Kidney epithelial cell (primary cell): ENCODE measurements at places on chromosomes 11 and 22. TPM values are rescaled to one million over a fixed set of nuclear protein-coding genes. Genes with fewer than 3 reads are reported as not detected.

Gene C11orf21
- not detected in 2 replicates for total RNA-seq

Gene UBXN1
- total RNA-seq = 289 and 321 TPM in 2 replicates

Gene PLAAT2
- not detected in 2 replicates for total RNA-seq

Gene CD6
- 0.29 and 1.2 TPM in 2 replicates for total RNA-seq

Gene TUB
- 3.3 and 3.6 TPM in 2 replicates for total RNA-seq

GRCh38 chr11:118820412-118821357, 29.7 kb upstream of the DDX6 start:
- DNase-seq = peak; percentile 18

- no peak for DNase-seq
Observed at GRCh38 chr22:43014316-43014868, 557 bp downstream of the PACSIN2 start.

GRCh38 chr11:91810871-91811270, 413.7 kb upstream of the FAT3 start:
- DNase-seq = no peak

GRCh38 chr22:20117633-20118299, 740 bp upstream of the TRMT2A start:
- DNase-seq = no peak

DNA sequence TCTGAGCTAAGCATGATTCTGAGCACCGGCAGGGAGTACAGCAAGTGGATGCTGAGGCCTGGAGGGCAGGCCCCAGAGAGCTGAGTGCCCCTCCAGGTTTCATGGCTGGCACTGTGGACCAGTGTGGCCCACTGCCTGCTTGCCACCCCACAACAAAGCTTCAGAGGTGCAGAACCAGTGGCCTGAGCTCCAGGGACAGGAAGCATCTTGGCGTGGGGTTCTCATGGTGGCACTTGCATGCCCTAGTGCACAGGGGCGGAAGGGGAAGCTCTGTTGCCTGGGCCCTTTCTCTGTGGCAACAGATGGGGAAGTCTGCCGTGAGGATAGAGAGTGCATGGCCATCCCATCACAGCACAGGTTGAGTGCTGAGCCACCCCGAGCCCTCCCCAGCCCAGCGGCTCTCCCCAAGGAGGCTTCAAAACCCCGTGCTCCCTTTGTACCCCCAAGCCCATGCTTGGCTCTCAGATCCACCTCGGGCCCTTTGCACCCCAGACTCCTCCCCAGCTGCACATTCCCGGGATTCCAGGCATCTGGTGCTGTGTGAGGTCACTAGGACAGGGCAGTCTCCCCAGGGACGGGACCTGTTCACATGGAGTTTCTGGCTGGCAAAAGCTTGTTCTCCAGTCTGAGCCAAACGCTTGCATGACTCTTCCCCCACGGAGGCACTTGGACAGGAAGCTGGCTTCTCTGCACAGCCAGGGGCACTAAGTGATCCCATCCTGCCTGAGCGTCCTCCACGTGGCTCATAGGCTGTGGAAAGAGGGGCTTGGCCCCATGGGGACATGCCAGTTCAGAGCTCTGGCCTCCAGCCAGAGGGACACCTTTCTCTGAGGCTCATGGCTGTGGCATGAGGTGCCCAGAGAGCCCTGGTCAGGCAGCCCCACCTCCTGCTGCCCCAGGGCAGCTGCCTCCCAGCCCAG, 4.2 kb downstream of the SLC25A1 start:
- no peak for DNase-seq

DNA sequence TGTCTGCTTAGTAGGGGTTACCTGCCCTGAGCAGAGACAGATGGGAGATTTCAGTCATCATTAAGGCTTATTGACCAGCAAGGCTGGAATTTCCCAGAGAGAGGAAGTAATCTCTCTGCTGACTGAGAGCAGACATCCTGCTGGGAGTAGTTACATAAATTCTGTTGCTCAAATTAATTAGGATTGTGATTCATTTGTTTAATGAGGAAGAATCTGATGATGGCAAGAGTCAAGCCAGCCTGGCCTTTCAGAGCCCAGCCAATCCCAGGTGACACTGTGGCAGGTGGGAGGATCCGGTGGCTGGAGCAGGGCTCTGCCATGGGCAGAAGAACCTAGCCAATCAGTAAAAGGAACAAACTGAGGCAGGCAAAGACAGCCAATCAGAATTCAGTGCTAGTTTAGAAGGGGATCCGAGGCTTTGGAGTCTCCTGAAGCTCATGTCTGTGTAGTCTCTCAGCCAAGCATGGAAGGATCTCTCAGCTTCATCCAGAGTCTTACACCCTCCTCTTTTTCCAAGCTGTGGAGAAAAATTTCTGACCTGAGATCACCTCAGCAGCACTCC, 61.2 kb upstream of the CHST1 start:
- no peak for DNase-seq

DNA sequence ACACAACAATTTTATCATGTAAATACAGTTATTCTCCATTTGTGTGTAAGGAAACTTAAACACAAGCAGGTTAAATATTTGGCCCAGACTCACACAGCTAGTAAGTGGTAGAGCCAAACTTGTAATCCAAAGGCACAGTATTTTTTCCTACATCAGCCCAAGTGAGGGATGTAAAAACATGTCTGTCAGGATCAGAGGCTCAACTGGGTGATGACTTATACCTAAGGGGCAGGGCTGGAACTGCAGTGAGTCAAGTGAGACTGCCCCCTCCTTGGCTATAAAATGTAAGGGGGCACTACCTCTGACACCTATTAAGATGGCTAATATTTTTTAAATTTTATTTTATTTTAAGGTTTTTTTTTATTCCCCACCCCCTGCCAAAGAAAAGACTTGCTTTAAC, 82.6 kb downstream of the APIP start:
- no peak for DNase-seq

- DNase-seq = peak; percentile 4
Observed at GRCh38 chr11:66579017-66579606, 10.7 kb upstream of the CTSF start.

- DNase-seq = peak; percentile 47
Observed at GRCh38 chr22:34966980-34967565, 98.9 kb upstream of the ISX start.

GRCh38 chr11:66912911-66913310, 45.3 kb downstream of the PC start:
- no peak for DNase-seq

DNA sequence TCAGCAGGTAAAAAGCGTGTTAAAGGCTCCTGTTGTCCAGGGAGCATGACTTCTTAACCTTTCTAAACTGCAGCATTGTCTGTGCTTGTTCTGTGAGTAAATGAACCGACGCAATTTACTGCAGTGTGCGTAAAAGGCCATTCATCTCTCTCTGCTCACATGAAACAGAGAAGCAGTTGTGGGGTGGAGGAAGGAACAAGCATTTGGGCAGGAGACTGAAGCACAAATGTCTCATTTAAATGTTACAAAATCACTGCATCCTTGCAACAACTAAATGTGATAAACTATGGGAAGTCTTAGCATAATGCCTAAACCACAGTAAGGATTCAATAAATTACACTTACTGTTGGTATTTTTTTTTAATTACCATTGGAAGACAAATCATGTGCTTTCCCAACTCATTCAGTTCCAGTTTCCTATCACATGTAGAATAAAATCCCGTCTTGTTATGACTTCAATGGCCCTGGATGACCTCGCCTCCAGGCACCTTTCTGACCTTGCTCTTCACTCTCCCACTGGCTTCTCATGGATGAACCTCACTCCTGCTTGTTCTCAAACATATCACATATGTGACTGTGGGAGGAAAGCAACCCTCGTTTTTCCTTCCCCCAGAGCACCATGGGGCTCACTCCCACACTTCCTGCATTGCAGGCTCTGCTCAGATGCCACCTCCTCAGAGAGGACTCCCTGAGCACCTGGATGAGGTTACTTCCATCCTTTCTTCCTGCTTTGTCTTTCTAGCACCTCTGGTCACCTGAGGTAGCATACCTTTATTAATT, 21.6 kb upstream of the RFPL2 start:
- DNase-seq = no peak
